ENCODE measurements at places on chromosomes 3 and 15.
A peak's percentile ranks its signal among the peaks of the same experiment; 100 is the strongest.

DNA sequence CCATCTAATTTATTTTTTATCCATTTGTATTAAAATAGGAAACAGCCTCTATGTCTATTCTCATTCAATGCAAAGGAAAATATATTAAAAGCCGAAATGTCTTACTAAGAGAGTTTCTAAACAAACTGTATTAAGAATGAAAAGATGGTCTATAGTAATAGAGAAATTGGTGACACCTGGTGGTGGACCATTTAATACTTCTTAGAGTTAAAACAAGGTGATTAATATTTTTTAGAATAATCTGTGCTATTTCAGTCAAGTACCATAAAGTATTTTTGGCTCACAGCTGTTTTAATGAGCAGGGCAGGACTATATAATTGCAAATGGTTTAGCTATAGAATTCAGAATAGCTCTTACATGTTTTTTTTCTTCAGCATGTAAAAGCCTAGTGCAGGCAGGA, 55.7 kb downstream of the SYNPR start:
- DNase-seq, result peak; percentile 41

GRCh38 chr15:52113235-52113634, 660 bp upstream of the BCL2L10 start:
- DNase-seq, result no peak

DNA sequence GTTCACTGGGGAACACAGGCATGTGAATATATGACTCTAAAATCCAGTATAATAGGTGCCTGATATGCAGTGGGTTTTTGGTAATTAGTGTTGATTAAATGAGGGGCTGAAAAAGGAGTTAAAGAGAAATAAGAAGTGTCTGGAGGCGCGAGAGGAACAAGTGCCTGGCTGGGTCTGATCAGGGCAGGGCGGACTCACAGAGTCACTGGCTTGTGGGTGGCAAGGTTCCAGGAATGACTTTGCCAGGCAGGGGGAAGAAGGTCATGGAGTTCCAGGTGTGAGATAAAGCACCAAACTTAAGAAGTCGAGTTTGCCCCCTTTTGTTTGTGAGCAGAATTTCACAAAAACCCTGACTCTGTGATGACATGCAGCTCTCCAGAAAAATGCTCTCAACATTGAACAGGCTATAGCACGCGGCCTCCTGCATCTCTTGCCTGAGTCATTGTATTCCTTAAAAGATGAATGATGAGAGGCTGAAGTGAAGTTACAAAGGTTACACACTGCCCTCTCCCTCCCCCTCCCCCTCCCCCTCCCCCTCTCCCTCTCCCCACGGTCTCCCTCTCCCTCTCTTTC, 63.0 kb upstream of the LMCD1 start:
- no peak for DNase-seq

GRCh38 chr15:47294765-47295259, 422.5 kb upstream of the SEMA6D start:
- DNase-seq, result no peak

GRCh38 chr15:82894971-82895520, 57.5 kb downstream of the HOMER2 start:
- no peak for DNase-seq

- no peak for DNase-seq
Observed at GRCh38 chr15:59998950-59999611, 5.0 kb upstream of the FOXB1 start.

DNA sequence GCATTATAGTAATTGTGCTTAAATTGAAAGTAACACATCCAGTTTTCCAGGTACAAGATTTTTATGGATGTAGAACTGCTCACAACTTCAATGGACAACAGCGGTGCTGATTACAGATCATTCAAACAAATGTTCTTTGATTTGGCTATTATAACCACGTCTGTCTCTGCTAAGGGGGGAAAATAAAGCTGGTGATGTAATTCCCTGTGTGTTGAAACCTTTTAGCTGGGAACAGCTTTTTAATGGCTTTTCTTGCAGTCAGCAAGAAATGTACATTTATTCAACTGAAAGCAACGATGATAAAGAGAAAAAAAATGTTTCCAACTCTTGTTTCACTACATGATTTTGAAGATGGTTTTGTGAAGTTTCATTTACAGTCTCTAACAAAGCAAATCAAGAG, 431.9 kb upstream of the AGTR1 start:
- DNase-seq, result no peak

GRCh38 chr15:31367730-31368344, 41.2 kb downstream of the KLF13 start:
- DNase-seq, result no peak

DNA sequence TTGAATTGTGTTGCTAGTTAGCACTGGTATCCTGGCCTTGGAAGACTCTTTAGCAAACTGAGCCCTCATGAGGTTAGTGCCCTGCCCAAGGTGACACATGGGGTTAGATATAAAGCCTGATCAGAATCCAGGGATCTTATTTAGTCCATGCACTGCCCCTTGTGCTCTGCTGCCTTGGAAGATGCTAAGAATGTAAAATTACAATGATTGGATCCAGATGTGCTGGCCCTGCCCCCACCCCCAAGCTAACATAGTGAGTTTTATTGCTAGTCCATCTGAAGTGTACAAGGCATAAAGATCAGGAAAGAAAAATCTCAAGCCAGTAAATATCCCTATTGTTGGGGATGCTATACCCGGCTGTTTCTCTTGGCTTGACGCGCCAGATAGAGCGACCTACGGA, 248.1 kb upstream of the C2CD4B start:
- no peak for DNase-seq

- no peak for DNase-seq
Observed at GRCh38 chr3:166554023-166554422, 716.8 kb upstream of the BCHE start.

DNA sequence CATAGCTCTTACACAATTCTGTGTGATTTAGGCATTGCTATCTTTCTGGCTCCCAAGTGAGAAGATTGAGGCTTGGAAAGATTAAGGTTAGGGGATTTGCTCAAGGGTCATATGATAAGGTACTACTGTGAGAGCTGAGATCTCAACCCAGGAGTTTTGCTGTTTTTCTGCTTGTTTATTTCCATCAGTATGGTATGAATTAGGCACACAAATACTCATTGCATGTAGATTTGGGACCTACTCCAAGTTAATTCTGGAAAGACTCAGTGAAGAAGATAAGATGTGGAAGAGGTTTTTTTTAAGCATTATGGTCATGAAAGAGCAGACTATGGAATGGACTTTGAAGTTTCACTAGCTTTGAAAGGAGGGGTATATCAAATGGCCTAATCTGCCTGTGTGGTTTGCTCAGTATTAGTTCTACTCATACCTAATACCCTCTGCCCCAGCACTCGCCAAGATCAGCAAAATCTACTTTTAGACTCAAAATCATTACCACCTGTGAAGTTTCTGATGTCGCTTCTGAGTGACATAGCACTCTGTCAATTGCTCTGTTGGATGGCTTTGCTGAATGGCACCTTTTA, 12.5 kb downstream of the MBNL1 start:
- no peak for DNase-seq

- no peak for DNase-seq
Observed at GRCh38 chr3:46984591-46985459, 5.4 kb downstream of the NBEAL2 start.

GRCh38 chr15:31660816-31661215, 334.2 kb downstream of the KLF13 start:
- no peak for DNase-seq

Measured in dermis blood vessel endothelial cell (primary cell).